ENCODE measurements at places on chromosomes 2 and 18.

DNA sequence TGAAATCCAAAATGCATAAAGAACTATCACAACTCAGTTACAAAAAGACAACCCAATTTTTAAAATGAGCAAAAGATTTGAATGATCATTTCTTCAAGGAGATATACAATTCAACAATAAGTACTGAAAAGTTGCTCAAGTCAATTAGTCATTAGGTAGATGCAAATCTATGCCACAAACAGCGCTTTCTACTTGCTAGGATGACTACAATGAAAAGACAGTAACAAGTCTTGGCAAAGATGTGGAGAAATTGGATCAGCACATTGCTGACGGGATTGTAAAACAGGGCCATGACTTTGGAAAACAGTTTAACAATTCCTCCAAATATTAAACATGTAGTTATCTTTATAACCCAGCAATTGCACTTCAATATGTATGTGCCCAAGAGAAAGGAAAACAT lies 166.3 kb upstream of the MC4R start:
- DNase-seq = no peak

GRCh38 chr2:222864296-222864695 lies 3.5 kb downstream of the ACSL3 start:
- DNase-seq = no peak

GRCh38 chr2:74206180-74206688 lies 7.8 kb downstream of the MTHFD2 start:
- peak; percentile 35 for DNase-seq

DNA sequence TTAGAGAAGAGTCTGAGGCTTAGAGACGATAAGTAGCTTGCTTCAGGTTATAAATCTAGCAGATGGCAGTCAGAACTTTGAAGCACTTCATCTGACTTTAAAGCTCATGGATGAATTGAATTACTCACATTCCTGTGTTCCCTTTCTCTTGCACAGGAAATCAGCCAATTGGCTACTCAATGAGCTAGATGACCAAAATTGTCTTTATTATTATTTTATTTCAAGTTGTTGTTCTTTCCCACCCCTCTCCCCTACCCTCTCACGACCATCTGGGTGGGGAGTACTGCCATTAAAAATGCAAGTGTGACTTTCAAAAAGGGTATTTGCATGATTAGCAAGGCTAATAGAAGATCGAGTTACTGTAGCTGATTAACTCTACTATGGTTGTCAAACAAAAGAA lies 491.1 kb downstream of the NR4A2 start:
- DNase-seq = no peak

GRCh38 chr2:238127165-238128060 lies 11.1 kb upstream of the KLHL30 start:
- DNase-seq = peak; percentile 20

- DNase-seq = no peak
Measured at GRCh38 chr2:183610724-183611123, 486.5 kb downstream of the NUP35 start.

All from glutamatergic neuron (in vitro differentiated cells).